ENCODE measurements at places on chromosomes 1 and 21.

DNA sequence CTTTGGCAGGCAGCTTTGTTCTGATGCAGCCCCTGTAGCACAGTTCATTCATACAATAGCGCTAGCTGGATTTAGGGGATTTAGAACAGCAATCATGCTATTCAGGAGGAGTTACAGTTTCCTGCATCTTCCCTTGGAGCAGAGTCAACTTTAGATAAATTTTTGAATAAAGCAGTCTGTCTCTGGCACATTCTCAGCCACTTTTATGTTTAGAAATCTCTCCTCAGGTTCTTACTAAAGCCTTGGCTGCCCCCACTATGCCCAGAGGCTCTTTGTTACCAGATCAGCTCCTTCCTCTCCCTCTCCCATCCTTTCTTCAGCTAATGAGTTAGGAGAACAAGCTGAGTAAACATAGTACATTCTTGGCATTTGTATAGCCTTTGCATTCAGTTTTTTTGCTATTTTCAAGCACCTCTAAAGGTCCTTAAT is 17.0 kb upstream of the PIGC start:
- no peak for DNase-seq

- DNase-seq: no peak
Observed at GRCh38 chr21:46468108-46468774, 9.6 kb downstream of the DIP2A start.

GRCh38 chr1:38558055-38558454 is 301.5 kb downstream of the RRAGC start:
- no peak for DNase-seq

DNA sequence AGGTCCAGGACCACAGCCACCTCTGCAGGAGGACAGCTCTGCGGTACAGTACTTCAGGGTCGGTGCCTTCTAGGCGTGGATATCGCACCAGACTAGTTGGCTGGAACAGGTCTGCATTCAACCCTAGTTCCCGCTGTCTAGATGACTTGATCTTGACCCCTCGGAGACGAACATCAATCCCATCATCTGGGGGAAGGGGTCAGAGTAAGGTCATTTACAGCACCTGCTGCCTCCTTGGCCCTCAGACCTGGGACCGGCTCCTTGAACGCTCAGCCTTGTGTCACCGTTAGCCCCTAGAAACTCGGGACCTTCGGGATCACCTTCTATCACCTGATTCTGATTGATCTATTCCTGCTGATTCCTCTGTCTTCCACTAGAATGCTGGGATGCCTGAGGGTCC is 2.6 kb downstream of the HECTD3 start:
- DNase-seq: no peak

DNA sequence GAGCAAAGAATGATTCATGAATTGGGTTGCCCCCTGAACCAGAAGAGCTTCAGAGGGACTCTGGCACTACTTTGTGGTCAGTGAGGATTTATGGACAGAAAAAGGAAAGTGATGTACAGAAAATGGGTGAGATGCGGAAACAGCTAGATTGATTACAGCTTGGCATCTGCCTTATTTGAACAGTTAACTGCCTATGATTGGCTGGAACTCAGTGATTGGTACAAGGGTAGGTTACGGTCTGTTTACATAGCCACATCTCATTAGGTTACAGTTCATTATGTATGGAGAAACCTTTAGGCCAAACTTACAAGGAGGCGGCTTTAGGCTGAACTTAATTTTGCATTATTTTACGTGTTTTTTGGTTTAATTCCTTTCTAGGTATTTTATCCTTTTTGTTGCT is 29.0 kb upstream of the RHOU start:
- DNase-seq: no peak

DNA sequence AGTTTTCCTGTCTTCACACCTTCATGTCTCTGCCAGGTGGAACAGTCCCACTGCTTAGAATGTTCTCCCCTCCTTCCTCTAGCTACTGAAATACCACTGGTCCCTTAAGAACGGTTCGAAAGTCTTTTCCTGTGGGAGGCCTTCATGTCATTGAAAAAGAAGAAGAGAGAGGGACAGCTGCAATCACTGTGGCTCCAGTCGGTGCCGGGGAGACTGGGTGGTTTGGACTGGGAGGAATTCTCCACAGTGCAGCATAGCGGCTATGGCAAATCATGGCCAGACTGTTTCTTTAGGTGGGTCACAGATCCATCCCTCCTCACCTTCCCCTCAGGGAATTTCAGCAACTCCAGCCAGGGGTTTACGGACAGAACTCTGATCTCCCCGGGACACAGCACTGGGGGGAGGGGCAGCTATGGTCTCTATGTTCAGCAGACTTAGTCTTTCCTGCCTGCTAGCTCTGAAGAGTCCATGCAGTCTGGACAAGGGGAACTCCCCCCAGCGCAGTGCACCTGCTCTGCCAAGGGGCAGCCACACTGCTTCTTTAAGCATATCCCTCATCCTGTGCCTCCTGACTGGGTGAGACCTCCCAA is 567.2 kb downstream of the SMYD3 start:
- no peak for DNase-seq

DNA sequence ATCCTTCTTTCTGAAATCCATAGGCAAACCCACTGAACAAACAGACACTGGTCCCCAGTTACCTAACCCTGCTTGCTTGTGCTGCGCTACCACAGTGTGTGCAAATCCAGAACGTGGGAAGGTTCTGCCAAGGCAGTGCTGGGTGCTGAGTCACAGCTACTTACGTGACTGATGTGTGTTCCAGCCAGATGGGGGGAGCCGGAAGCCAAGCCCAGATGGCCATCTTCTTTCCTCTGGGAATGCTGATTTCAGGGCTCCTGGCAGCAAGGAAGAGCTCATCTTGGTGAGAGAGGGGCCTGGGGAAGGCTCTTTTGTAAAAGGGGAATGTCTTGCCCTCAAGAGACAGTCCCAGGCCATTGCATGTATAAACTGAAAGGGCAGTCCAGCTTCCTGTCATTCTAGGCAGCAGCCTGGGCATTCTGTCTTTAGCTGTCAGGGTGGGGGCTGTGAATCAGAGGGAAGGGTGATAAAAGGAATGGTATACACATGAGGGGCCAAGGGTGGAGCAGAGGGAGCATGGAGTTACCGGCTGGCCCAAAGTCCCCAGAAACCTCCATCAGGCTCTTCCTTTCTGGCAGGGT is 54.1 kb downstream of the CD46 start:
- DNase-seq: peak; percentile 55

DNA sequence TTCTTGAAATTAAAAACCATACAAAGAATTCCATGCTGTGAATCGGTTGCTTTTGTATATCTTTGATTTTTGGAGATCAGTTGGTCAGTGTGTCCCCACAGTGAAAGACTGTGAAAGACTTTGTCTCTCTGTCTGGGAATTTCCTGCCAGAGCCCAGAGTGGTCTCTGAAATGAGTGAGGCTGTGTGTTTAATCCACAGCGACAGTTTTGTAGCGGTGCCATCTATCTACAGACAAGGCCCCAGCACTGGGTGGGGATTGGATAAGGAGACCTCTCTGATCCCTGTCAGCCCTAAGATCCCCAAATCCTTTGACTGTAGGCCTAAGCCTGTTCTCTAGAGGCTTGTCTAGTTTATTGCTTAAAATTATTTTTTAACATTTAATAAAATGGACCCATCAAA is 10.3 kb downstream of the GPR25 start:
- DNase-seq: no peak

- no peak for DNase-seq
Observed at GRCh38 chr1:50103615-50104081, 5.1 kb upstream of the ELAVL4 start.

GRCh38 chr1:158289811-158290210 is at the start of gene CD1C:
CD1C (plus strand) TSS chr1:158289923; CDS start chr1:158290065, 142 bp downstream.
- no peak for DNase-seq

DNA sequence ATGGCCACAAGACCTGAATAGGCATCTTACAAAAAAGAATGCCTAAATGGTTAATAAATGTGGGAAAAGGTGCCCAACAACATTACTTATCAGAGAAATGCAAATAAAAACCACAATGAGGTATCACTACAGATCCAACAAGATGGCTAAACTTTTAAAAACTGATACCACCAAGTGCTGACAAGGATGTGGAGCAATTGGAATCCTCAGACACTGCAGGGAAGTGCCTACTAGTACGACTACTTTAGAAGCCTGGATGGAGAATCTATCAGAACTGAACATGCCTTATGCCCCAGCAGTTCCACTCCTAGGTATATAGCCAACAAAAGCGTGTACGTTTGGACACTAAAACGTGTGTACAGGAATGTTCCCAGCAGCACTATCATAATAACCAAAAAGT is 19.9 kb downstream of the TNFRSF8 start:
- DNase-seq: no peak

DNA sequence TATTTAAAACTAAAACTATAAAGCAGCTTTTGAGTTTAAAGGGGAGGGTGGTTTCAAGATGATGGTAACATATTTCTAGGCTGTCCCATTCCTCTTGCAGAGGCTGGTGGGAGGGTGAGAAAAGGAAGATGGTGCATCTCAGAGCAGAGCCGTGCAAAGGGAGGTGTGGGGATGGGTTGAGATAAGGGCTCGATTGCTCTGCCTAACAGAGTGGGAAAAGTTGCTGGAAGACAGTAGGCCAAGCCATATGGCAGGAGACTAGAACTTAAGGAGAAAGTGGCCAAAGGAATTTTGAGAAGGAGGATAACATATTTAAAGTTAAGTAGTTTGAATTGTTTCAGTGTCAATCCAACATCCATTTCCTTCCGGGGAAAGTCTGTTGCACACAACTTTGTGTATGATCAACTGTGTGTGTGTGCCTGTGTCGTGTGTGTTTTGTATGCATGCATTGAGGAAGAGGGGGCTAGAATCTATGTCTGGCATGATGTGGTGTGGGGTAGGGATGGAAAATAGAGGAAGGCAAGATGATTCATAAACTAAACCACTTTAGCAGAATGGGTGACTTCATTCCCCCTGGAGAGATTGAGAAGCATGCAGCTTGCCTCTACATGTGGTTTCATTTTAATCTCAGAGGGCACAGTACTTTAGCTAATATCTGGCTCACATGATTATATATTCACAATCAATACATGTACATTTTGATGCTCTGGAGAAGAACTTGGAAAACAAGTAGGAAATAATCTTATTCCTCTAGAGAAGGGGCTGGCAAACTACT is 145.0 kb upstream of the DNAH14 start:
- DNase-seq: no peak

- no peak for DNase-seq
Observed at GRCh38 chr1:94832446-94832845, 12.3 kb downstream of the SLC44A3 start.

GRCh38 chr1:90724926-90725656 is 8.0 kb upstream of the BARHL2 start:
- DNase-seq: no peak

GRCh38 chr1:232335741-232336293 is 294.1 kb downstream of the SIPA1L2 start:
- no peak for DNase-seq

DNA sequence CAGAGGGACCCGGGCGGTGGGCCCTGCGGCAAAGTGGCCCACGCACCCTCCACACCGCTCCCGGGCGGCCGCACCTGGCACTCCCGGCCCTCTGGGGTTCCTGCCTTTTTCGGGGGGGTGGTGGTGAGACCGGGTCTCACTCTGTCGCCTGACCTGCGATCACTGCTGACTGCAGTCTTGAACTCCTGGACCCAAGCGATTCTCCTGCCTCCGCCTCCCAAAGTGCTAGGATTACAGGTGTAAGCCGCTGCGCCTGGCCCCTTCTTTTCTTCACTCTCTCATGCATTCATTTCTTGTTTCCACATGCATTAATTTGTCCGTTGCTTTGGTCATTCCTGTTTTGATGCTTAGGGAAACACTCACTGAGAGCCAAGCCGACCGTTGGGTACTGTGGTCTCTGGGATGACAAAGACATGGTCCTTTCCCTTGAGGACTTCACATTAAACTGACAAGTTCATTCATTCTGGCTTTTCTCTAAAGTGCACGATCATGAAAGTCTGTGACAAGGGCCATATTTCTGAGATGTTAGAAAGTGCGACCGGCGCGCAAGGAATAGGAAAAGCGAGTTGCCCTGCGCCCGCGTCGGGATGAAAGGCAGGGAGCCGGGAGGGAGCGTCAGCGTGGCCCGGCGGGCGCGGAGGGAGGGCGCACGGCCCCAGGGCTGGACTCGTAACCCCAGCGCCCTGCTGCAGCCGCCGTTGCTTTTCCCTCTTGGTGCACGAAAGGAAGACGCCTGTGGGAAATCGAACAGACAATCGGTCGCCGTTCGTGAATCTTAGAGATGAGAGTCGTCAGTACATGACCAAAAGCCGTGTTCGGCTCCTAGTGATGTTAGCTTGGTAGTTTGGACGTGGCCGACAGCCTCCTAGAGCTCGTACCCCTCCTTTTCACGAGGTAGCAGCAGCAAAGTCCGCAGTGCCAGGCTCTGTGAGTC is 1.0 kb upstream of the MCOLN2 start:
- DNase-seq: no peak
